K562 (cell line): ENCODE measurements at places on chromosomes 3 and 15. TPM values are rescaled to one million over a fixed set of nuclear protein-coding genes. Genes with fewer than 3 reads are reported as not detected.

- H3K27ac ChIP-seq: no peak overlapping the region
- no peaks in the 10 kb centered on the region for H3K36me3 ChIP-seq
- H3K4me1 ChIP-seq: no peaks in the 10 kb centered on the region
These were observed 871.8 kb upstream of the NR2F2 start for GRCh38 chr15:95458721-95459120.

DNA sequence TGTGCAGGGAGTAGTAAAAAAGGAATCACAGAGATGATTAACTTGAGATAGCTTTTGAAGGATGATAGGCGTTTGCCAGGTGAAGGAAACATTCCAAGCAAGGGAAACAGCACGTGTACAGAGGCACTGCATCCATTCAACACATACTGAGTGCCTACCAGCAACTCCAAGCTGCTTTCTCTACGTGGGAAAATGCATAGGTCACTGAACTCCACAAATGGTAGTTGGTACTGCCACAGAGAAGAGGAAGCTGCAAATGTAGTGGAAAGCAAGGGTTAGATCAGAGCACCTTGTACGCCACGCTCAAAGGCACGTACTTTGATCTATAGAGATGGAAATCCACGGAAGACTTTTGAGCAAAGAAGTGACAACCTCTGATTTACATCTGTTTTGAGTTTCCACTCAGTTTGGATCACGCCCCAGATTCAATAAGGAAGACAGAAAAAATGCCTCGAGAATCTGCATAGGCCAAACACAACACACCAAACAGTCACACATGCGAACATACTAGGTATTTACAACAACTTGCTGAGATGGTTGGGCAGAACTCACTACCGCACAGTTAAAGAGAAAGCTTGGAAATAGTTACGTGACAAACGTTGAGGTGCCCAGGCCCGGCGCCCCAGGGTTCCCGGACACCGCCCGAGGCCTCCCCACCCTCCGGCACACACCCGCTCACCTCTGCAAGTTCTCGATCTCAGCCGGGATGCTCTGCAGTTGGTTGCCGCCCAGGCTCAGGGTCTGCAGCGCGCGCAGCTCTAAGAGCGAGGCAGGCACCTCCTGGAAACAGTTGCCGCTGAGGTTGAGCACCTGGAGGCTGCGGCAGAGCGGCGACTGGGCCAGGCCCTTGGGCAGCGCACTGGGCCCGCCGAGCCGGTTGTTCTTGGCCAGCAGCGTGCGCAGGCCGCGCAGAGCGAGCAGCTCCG lies 826 bp downstream of the LRRC58 start:
- H3K27me3 ChIP-seq: no peaks in the 10 kb centered on the region
- H3K36me3 ChIP-seq: peaks cover 32% of the 10 kb centered on the region; the same call in 2 of the 3 replicates
- peak overlapping the region; percentile 88 for H3K27ac ChIP-seq
- H3K4me3 ChIP-seq: peak overlapping the region; percentile 59
- peaks cover 20% of the 10 kb centered on the region for H3K4me1 ChIP-seq
- DNase-seq: no peak

GRCh38 chr15:88580532-88580931 lies 34.1 kb upstream of the DET1 start:
- no peaks in the 10 kb centered on the region for H3K4me1 ChIP-seq
- no peak overlapping the region for H3K27ac ChIP-seq
- H3K36me3 ChIP-seq: no peaks in the 10 kb centered on the region
- no peak overlapping the region for H3K4me3 ChIP-seq

GRCh38 chr3:94928921-94929320 lies 866.1 kb downstream of the NSUN3 start:
- no peak overlapping the region for H3K4me3 ChIP-seq
- no peaks in the 10 kb centered on the region for H3K36me3 ChIP-seq
- no peaks in the 10 kb centered on the region for H3K4me1 ChIP-seq
- H3K27me3 ChIP-seq: no peaks in the 10 kb centered on the region
- H3K27ac ChIP-seq: no peak overlapping the region; the same call in 2 of the 3 replicates
- peak; percentile 2 for DNase-seq

Gene NR1I2
- total RNA-seq: 0.18 TPM in 1 of 2 replicates, not detected in the other

Gene ADGRG7
- total RNA-seq: not detected in 2 replicates

Gene ACTRT3
- not detected in 2 replicates for total RNA-seq

- H3K4me1 ChIP-seq: no peaks in the 10 kb centered on the region
- DNase-seq: no peak
- H3K4me3 ChIP-seq: no peak overlapping the region
- H3K27me3 ChIP-seq: no peaks in the 10 kb centered on the region
These were observed 650.9 kb upstream of the SEMA6D start for GRCh38 chr15:47066392-47066791.

DNA sequence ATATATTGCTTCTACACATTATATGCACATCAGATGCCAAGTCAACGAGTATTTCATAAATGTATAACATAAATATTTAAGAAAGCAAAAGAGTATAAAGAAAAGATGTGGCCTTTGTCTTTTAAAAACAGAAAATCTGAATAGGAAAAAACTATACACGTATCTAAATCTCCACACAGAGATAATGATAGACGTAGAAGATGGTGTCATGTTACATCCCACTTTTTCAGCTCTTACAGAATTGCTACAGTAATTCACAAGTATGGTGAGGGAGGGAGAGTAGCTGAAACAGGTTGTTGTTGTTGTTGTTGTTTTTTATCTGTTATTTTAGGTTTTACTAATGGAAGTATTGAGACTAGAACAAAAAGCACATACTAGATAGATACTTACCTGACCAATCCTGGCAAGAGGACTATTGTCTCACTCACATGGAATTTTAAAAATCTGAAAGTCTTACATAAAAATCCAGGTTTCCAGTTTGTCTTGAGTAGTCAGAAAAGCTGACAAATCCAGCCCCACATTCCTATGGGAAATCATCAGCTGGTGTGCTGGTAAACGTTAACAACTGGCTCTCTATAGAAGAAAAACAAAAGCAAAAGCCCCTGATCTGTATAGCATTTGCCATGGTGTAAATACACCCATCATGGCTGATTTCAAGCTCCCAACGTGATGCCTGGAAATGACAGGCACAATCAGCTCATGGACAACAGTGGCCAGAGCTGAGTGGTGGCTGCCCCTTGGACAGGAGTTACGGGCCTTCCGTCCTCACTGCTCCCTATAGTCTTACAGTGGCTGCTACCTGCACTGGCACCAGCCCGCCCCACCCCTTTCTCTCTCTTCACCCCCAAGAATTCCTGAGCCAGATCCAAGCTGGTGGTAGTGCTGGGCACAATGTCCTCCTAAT lies 47.4 kb upstream of the VGLL4 start:
- no peaks in the 10 kb centered on the region for H3K4me1 ChIP-seq
- H3K27ac ChIP-seq: no peak overlapping the region
- no peak overlapping the region for H3K4me3 ChIP-seq
- H3K36me3 ChIP-seq: no peaks in the 10 kb centered on the region

Gene LINGO1
- total RNA-seq: 14.3 and 14.8 TPM in 2 replicates

Gene IL17RD
- 0.04 and 0.25 TPM in 2 replicates for total RNA-seq

Gene PAQR9
- total RNA-seq: 0.40 and 0.58 TPM in 2 replicates

Gene RTP2
- not detected in 2 replicates for total RNA-seq

Gene MASP1
- 0.13 and 0.22 TPM in 2 replicates for total RNA-seq
